ENCODE measurements at places on chromosomes 5 and 9.

DNA sequence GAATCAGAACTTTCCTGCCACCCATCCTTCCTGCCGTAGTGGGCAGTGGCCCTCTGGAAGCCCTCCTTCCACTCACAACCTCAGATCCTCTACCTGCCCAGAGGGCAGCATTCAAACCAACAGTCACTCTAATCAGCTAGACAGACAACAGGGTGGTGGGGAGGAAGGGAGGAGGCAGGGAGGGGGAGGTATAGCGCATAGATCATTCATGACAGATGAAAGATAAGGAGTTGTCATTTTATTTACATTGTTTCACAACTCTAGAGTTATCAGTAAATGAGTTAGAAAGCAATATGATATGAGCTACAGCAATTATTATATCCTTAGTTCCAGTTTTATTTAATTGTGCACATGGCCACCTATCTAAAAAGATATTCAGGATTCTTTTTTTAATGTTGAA is 852 bp downstream of the IL9 start:
- no peak for DNase-seq

DNA sequence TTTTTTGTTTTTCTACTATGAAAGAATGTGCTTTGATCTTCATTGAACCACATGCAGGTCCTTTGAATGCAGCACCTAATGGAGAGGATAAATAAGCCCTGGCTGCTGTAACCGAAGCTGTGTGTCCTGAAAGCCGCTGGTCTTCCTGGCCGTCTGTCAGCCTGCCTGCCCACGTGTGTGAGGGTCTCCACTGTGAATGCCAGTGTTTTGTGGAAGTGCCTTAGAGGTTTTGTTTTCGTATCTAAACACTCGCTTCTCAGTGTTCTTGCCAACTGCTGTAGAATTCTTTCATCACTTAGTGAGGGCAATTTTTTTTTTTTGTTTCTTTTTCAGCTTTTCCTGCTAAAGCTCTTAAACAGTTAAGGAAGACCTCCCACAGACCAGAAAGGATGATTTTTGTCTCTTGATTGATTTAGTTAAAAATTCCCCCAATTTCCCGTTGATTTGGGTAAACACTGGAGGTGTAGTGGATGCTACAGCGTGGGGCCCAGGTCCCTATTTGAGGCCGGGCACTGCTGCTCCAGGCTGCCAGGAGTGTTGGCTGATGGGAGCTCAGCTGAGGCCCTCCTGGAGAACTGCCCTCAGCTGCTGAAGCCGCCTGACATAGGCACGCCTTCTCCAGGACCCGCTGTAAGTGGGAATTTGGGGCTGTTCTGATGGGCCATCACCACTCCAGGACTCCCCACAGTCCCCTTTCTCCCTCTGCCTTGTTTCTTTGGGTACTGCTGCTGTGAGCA is 29.2 kb upstream of the PTCH1 start:
- no peak for DNase-seq

GRCh38 chr5:174612686-174613085 is 111.7 kb upstream of the MSX2 start:
- no peak for DNase-seq

GRCh38 chr9:109427886-109428285 is 70.2 kb downstream of the PTPN3 start:
- no peak for DNase-seq

DNA sequence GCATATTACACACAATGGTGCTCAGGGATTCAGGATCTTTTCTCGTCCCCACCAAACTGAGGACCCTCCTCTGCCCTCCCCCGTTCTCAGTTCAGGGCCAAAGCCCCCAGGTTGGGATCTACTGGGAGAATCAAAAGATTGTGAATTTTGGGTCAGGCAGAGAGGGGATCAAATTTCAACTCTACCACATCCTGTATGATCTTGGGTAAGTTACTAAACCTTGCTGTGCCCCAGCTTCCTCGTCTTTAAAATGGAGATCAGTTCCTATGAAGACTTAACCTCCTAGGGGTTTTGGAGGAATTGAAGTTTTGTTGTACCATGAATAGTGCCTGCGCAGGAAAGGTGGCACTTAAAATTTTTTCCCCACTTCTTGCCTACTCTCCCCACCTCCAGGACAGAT is 62.4 kb downstream of the RAI14 start:
- no peak for DNase-seq

- peak; percentile 98 for DNase-seq
These were observed 746 bp downstream of the CAST start for GRCh38 chr5:96662725-96663518.

DNA sequence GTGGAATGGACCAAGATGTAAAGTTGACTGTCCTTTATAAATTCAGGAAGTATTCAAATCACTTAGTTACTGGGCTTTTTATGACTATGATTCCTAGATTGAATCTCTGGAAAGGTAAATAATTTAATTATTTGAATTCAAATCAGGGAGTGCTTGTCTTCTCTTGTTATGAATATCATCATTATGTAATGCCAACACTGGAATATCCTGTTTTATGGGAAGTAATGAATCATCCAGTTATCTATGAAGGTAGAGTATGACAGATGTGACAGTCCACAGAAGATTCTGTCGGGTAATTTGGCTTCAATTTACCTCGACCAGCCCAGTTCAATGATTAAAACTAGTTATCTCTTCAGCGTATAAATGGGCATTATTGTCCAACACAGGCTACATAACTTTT is 141.0 kb upstream of the NUDT12 start:
- no peak for DNase-seq
